Activated CD4-positive, alpha-beta T cell treated with anti-CD3 and anti-CD28 coated beads for 24 hours (primary cell): ENCODE measurements at places on chromosomes 5 and 9.
A peak's percentile ranks its signal among the peaks of the same experiment; 100 is the strongest.

DNA sequence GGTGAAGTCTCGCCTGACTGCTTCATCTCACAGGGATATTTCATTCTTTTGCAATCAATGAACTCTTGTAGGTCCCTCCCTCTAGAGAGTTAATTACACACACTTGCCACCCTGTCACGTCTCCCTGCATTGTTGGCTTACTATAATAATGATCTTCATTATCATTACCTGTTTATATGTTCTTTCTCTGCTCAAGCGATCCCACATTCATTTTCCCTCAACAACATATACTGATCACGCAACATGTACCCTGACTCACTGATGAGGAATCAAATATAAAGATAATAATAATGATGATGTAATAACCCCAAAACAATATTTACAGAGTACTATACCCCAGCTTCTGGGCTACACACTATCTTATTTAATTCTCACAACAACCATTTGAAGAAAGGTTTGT, 88.5 kb downstream of the FEM1C start:
- DNase-seq = no peak

DNA sequence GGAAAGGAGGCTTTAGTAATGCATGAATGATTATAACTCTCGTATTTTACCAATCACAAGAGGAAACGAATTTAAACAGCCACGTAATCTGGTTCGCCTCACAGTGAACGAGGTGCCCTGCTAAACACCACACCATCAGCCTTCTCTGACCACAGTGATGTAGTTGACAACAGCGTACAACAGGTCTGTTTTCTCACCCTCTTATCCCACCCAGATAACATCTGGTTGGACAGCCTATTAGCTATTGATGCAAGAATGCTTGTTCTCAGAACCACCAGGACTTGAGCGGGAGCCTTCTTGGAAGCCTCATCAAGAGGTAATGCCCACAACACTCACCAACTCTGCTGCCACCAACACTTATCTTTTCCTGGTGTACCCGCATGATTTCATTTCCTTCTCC, 23.3 kb downstream of the SLC1A3 start:
- no peak for DNase-seq

GRCh38 chr5:32098291-32098690, 75.8 kb downstream of the GOLPH3 start:
- DNase-seq = no peak

DNA sequence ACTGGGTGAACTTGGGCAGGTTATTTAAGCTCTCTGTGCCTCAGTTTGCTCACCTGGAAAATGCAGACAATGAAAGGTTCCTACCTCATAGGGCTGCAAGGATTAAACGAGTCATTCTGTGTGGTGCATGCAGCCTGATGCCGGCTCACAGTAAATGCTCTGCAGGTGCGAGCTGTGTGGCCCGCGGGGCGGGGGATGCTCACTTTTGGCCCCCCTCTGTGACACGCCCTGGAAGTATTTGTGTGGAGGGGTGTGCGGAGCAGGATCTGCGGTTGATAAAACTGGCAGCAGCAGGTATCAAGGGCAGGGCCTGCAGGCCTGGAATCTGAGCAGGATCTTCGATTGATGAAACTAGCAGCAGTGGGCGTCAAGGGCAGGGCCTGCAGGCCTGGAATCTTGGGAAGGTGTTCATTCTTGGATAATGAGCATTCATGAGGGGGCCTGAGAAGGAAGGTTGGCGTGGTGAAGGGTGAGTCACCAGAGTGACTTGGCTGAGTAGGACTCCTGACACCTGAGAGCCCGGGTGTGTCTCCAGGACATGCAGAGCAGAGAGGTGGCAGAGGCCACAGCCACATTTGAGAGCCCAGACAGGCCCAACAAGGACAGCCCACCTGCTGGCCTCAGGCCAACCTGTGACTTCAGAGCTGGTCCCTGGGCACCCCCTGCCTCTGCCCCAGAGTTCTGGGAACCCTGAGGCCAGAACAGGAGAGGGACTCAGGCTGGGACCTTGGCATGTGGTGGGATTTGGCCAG, 11.9 kb downstream of the UNC5A start:
- no peak for DNase-seq

GRCh38 chr9:133371261-133371711, 4.6 kb downstream of the SURF4 start:
- DNase-seq = peak; percentile 66

DNA sequence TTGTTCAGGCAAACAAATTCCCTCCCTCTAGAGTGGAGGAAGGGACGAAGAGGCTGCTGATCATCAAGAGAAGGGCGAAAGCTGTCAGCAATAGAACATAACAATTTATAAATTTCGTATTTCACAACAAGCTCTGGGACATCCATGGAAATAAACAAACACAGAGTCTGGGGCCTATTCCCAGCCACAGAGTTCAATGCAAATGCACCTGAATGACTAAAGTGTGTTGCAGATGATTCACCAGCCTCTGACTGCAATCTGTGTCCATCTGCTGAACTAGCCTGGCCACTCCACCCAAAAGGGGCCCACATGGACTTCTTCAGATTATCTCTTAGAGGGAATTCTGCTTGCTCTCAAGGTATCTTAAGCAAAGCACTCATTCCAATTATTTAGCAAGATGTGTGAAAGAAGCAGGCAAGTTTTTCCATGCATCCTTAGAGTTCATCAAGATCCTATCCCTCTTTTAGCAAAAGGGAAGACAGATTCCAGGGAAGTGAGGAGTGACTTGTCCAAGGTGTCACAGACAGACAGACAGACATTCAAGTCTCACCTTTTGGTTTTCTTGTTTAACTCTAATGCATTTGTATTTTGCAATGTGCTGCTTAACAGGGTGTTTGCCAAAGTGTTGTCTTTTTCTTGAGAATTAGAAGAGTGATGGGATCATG, 307.8 kb upstream of the PAPPA start:
- DNase-seq = no peak

- no peak for DNase-seq
Measured at GRCh38 chr9:88993871-88994460, 2.7 kb downstream of the S1PR3 start.

GRCh38 chr9:127368852-127369402, 28.0 kb upstream of the SLC2A8 start:
- DNase-seq = no peak

GRCh38 chr5:86797677-86798076, 179.9 kb downstream of the COX7C start:
- no peak for DNase-seq

DNA sequence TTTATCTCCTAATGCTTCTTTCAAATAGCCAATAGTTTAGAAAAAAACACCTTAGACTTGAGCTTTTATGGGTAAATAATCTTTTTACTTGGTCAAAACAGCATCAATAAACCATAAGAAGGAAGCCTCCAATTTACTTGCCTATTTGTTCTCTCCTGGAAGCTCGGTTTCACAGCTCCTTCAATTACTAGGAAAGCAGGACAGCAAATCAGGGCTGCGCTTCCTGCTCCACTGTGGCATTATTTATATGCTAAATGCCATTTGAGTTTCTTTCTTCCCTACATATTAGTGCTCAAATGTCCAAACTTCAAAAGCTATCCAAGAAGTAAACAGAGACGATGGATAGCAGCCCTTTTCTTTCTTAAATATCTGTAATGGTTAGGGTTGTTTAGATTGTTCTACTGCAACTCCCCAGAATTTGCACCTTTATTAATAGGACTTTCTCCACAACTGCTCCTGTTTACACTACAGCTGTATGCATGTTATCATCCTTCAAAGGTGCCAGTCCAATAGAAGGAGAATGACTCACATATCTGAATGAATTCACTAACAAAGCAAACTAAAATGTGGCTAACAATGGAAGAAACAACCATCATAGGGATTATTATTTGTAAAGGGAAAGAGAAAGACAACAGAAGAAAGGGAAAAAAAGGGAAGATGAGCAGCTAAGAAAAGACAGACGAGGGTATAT, 58.7 kb downstream of the MED27 start:
- DNase-seq = no peak

DNA sequence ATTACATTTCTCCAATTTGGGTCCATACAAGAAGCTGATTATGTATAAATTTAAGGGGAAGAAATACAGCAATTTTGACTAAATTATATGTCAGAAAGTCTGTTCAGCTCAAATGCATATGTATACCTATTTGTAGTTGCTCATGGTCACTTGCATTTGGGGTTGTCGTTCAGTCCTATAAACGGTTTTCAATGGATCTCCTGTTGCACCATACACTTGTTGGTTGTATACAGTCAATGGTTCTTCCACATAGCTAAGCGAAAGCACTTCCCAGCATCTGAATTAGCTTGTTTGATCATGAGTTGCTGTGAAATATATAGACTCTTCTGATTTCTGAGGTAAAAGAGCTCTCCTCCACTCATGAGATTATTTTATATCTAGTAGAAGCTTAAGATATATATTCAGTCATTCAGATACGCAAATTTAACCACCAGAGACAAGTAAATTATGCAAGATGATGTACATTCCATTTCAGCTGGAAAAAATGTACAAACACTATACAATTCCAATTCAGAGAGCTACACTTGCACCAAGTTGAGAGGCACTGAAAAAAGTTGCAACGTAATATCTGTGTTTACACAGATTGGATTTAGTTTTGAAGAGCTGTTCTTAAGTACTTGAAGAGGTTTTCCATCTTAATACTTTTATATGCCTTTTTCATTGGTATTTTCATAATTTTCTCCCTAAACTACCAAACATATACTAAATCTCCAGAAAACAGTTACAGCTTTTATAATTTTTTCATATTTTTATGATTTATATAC, 64.4 kb upstream of the POU5F2 start:
- DNase-seq = no peak

- DNase-seq = no peak
Measured at GRCh38 chr5:110288766-110289511, 437.5 kb downstream of the TMEM232 start.

DNA sequence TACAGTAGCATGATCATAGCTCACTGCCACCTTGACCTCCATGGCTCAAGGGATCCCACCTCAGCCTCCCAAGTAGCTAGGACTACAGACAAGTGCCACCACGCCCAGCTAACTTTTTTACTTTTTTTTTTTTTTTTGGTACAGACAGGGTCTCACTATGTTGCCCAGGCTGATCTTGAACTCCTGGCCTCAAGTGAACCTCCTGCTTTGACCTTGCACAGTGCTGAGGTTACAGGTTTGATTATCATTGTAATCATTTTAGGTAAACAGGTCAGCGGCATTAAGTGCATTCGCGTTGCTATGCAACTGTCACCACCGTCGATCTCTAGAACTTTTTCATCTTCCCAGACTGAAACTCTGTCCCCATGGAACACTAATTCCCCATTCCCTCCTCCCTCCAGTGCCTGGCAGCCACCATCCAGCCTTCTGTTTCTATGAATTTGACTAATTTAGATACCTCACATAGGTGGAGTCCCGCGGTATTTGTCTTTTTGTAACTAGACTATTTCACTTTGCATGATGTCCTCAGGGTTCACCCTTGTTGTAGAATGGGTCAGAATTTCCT, 5.8 kb upstream of the CARD19 start:
- no peak for DNase-seq

DNA sequence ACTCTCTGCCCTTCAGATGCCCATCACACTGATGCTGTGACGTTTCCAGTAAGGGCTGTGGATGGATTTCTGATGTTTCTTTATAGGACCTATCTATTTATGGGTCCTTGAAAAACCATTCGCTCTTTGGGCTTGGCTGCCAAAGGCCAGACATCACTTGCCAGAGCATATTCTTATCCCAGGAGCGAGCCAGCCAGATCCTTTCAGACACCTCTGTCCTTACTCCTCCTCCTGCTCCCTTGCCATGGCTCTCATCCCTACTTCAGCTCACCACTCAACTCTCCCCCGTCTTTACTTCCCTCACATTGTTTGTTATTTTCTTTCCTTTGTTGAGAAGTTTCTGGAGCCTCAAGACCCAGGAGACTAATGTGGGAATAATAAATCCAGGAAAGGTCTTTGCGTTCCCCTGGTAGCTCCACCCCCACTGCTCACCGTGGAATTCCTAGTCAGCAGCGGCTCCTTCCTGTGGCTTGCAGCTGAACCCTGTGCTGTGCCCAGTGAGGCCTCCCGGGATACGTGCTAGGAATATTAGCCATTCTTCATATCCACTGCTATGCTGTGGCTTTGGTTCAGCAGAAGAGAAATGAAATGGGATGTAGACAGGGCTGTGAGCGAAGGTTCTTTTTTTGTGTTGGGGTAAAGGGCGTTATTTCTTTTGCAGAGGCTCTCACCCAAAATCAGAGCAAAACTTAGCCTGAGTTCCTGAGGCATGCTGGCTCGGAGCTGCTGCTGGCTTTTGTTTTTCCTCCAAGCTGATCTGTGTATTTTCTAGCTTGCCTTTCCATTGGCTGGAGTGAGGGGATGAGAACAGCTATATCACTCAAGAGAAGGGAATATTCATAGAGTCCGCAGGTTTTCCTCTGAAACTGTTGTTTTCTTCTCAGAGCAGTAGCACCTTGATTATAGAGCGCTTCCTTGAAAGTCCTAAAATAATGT, 171.1 kb downstream of the SAXO1 start:
- no peak for DNase-seq

DNA sequence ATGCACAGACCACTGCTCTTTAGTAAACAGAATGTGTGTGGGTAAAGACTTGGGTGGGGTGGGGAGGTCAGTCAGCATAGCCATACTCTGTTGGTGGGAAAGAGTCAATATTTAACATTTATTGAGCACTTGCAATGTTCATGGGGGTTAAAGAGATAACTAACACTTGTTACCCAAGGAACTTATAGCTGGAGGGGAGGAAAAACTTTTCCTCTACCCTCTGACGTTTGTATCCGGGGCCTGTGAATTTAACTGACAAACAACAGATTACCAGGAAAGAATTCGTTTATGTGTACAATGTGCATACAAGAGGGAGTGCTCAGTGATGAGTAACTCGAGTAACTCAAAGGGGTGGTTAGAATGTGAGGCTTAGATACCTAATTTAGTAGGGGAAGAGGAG, 6.8 kb upstream of the CLINT1 start:
- no peak for DNase-seq

- no peak for DNase-seq
Measured at GRCh38 chr5:167008705-167009104, 1282.7 kb upstream of the WWC1 start.

DNA sequence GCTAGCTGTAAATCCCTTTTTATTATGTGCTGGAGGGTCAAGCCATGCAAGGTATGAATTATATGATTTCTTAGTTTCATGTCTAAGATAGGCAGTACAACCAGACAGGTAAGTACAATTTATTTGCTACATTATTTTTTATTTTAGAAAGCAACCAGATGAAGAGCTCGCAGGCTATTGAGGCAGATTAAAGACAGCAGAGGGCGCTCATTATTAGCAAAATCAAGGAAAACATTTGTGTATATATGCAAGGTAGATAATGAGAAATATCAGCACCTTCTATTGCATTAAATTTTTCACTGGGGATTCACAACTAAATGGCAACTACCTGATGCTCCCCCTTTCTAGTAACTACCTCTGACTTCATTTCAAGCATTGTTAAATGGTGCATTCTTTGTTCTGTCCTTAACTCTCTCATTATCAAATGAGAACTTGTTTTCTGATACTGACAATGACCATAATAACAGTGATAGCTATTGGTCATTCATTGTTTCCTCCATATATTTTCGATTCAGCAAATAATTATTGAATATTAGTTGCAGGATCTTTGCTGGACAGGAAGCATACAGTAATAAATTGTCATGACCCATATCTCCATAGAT, 8.6 kb downstream of the SCGB3A2 start:
- no peak for DNase-seq
